ENCODE measurements at places on chromosomes 4 and X.

GRCh38 chr4:174216799-174217272 is 66.6 kb downstream of the FBXO8 start:
- DNase-seq = no peak

- DNase-seq = no peak
Measured at GRCh38 chrX:103742339-103742738, 31.6 kb downstream of the TMEM31 start.

- no peak for DNase-seq
Measured at GRCh38 chr4:107693132-107693531, 26.9 kb downstream of the PAPSS1 start.

DNA sequence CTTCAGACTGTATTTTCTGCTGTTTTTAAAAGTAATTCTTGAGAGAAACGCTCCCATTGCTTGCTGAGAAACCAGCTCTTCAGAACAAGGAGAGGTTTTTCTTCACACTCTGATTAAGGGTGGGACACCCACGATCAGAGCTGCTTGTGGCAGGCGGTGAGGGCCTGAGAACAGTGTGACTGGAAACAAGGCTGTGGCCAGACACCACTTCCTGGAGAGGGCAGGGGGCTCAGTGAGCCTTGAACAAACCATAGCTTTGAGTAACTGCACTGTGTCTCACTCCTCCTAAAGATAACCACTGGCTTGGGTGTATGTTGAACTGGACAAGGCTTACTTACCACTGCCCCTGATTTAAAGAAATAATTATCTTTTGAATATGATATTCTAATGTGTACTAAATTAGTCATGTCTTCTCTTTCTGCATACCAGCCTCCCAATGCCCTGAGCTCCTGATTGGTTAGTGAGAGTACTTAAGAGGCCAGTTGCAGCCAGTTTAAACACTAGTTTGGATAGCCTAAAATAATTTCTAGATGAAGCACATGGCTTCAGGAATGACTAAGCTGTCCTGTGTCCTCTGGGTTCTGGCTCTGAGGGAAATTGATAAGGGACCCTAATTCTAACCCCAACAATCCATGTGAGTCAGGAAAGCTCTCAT is 3.7 kb upstream of the GPR82 start:
- DNase-seq = no peak

GRCh38 chrX:41084893-41085511 is at the start of gene USP9X:
Gene USP9X (plus strand): TSS chrX:41085445. CDS start chrX:41123629, 38,184 bp downstream.
- DNase-seq = peak; percentile 83

GRCh38 chrX:139795196-139795595 is 87.2 kb upstream of the MCF2 start:
- DNase-seq = no peak

DNA sequence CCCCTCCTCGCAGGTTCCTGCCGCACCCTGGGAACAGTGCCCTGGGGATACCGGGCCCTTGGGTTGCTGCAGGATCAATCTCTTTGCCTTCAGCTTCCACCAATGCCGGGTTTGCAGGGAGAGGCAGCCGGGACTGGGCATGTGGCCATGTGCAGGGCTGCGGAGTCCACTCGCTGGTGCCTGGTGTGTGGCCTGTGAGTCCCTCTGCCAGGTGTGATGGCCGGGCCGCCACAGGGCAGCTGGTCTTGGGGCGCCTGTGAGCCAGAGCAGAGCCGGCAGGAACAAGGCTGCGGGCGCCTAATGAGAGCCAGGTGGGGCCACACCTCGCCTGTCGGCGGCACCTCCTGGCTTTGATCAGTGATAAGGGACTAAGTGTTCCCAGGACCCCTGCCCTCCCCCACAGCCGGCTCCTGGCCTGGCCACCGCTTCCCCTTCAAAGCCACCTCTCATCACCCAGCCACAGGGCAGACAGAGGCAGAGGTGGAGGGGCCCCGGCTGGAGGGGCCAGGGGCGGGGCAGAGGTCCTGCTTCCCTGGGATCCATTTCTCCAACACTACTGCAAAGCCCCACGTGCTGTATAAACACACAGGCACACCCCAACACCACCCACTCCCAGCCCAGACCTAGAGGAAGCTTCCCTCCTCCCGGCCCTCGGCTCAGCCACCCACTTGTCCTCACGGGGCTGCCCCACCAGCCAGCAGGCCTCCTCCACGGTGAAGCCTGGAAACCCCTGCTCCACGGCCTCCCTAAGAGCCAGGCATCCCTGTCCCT is 132.7 kb downstream of the CPZ start:
- DNase-seq = no peak

DNA sequence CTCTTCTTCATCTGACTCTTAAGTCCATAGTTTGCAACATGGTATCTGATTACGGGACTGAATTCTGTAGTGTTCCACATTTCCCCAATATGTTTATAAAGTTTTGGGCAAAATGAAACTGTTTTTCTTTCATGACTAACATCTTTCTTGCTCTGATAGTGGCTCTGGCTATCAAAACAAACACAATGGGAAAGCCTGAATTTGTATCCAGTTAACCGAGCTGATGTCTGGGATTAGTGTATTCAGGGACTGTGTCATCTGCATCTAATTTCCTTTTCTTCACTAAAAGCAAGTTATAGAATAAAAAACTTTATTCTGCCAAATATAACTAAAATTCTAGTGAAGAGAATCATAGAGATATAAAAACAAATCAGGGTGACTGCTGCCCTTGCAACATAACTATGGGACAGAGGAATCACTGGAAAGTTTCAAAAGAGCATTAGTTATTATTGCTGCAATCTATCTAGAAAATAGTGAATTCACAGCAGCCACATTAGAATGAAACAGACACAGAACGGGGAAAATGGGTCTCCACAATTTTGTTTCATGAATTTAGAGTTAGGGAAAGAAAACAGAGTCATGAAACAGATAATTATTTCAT is 61.3 kb downstream of the ANTXR2 start:
- DNase-seq = no peak

DNA sequence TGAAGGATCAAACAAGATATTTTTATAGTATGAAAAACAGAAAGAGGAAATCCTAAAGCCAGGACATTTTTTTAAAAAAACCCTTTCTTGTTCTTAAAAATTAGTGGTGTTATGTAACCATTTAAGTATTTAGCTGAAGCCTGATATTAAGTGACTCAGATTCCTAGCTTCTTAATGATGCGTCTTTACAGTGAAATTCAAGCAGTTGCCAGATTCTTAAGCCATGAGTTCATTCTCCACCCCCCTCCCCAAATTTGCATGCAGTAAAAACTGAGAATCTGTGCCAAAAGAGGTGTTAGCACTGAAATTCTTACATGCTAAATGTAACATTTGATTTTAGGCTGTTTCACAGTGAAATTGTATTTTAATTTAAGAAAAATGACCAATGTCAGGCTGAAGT is 180.8 kb downstream of the RAPGEF2 start:
- no peak for DNase-seq

DNA sequence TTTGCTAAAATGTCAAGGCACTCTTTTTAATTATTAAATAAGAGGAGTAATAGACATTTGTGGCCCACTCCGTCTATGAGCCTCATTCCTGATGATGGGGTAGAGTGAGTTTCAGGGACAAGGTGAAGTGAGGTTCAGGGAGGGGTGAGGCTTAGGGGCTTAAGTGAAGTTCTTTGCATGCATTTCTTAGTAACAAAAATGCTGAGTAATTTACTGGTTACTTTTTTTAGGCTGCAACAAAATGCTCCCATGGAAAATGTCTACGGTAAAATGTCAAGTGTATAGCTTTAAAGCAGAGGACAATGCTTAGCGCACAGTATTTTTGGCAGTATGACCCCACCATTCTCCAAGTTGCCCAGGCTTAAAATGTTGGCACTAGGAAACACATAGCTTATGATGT is 2.0 kb upstream of the USO1 start:
- DNase-seq = no peak

GRCh38 chrX:136183917-136184316 is 36.6 kb downstream of the FHL1 start:
- no peak for DNase-seq

- DNase-seq = no peak
Measured at GRCh38 chrX:5155301-5155700, 1073.4 kb downstream of the NLGN4X start.

DNA sequence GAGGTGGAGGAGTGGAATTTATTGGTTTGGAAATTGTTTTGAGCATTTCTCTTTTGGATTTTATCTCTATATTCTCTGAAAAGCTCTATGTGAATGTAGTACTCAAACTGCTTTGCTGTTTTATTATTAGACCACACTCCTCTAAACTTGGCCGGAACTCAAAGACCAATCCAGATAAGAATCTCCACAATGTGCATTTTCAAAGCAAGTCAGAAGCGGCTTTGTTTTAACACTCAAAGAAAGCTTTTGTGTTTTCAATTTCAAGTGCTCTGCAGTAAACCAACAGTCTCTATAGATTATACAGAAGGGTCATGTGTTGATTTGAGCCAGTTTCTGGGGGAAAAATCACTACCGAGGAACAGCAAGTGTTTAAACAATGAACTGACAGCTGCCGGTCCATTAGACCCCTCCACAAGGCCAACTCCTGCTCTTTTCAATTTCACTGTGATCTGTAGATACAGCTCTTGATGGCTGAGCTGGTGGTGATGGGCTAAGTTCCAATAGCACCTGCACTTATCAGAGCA is 79.4 kb downstream of the FTHL17 start:
- no peak for DNase-seq

GRCh38 chrX:68784816-68785215 is 44.0 kb upstream of the EFNB1 start:
- no peak for DNase-seq

DNA sequence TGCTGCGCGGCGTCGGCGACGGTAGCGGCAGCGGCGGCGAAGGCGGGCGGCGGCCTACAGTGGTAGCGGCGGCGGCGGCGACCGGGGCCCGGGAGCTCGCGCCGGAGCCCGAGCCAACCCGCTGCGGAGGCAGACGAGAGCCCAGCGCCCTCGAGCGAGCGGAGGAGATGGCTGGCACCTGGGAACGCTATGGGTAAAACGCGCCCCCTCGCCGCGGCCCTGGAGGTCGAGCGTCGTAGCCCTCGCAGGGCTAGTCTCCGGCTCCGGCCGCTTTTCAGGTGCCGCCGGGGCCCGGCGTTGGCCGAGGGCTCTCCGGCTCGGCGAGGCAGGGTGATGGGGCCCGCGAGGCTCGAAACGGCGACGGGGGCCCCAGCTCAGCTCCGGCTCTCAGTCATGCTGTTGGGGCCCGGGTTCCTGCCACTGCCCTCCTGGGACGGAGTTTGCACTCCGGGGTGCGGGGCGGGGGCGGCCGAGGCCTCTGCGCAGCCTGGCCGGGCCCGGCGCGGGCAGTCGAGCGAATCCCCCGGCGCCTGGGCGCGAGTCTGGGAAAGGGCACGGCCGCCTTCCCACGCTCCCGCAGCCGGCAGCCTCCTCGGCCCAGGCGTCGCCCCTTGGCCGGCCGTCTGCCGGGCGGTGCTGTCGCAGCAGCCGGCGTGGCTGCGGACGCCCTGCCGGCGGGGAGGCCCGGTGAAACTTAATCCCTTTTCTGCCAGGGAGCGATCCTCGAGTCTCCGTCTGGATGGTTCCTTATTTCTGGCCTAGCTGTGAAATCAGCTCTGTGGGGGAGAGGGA is 768 bp downstream of the MID2 start:
- DNase-seq = peak; percentile 0

GRCh38 chr4:45692131-45692735 is 431.6 kb downstream of the GABRG1 start:
- DNase-seq = no peak

DNA sequence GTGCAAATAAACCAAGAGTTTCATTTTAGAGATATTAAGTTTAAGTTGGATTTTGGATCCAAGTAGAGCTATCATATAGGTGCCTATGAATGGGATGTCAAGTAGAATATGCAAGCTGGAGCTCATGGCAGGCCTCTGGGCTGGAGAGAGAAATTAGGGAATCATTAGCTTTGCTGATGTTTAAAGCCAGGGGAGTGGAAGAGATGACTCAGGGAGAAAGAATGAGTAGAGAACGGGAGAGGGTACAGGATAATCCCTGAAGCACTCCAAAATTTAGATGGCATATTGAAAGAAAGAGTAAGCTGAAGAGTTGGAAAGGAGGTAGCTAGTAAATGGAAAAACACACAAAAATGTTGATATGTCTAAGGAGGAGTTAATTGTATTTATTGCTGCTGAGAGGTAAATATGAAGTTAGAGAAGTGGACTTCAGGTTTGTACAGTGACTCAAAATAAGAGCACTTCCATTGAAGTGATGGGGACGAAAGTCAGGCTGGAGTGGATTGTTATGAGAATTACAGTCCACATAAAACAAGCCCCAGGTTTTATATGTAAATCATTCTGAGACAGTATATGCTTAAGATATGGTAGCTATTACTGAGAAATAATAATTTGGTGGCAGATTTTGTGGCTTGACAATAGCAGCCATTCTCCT is 72.5 kb upstream of the GRXCR1 start:
- no peak for DNase-seq

DNA sequence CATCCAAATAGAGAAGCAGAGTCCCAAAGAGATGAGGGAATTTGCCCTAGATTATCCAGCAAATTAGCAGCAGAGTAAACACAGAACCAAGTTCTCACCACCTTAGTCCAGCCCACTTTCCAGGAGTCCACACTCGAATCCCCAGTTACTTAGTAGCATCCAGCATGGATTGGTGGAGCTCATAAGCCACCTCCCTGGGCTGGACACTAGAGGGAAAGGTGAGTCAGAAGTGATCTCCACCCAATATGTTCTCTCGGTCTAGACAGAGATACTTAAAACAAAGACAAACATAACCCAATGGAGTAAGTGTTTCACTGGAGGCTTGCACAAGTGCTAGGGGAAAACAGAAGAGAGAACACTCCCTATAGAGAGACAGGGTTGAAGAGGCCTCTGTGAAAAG is 105.1 kb upstream of the CPEB2 start:
- DNase-seq = no peak

DNA sequence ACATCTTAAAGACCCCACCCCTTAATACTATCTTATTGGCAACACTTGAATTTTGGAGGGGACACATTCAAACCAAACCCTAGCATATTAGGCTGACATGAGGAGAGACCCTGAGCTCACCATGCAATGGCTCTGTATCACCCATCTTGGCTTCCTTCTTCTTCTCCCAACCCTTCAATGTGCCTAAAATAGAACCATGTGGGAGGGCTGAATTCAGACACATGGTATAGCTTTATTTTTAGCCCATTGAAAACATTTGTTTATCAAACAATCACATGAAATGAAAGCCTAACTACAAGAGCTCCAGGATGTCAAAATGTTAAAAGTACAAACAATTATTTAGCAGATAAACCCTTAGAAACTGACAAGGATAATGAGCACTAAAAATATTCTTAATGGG is 81.6 kb downstream of the RASL11B start:
- no peak for DNase-seq

GRCh38 chrX:118977424-118977823 is 3.0 kb downstream of the LONRF3 start:
- no peak for DNase-seq

- DNase-seq = no peak
Measured at GRCh38 chr4:17846266-17846665, 35.5 kb downstream of the NCAPG start.

- DNase-seq = peak; percentile 18
Measured at GRCh38 chr4:82268050-82268825, 105.6 kb downstream of the HNRNPD start.

- no peak for DNase-seq
Measured at GRCh38 chr4:168636506-168637196, 139.8 kb downstream of the PALLD start.

Data from activated T-helper 1 cell treated with Interleukin-2 at 50 U/mL for 16 hours (primary cell).